ENCODE measurements at places on chromosomes 3 and 15.
A peak's percentile ranks its signal among the peaks of the same experiment; 100 is the strongest.

DNA sequence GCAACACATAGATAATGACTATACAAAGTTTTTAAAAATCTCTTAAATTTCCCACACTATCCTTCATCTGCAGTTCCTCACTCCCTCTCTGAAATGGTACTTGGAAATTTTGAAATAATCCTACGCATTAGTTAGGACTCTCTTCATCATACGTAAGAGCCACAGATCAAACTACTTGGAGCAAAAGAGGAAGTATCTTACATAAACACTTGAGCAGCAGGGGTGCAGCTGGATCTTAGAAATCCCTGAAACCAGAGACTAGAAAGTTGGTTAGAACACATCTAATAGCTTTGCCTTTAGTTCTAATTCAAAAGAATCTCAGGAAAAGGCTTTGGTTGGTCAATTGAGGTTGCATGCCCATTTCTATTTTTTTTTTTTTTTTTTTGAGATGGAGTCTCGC is 38.8 kb upstream of the ZNF445 start:
- H3K27ac ChIP-seq = no peak overlapping the region
- no peaks in the 10 kb centered on the region for H3K27me3 ChIP-seq
- no peaks in the 10 kb centered on the region for H3K4me1 ChIP-seq
- no peak for DNase-seq

- H3K27me3 ChIP-seq = no peaks in the 10 kb centered on the region
- H3K36me3 ChIP-seq = no peaks in the 10 kb centered on the region
- H3K4me3 ChIP-seq = no peak overlapping the region
- H3K4me1 ChIP-seq = peaks cover 5% of the 10 kb centered on the region
These were observed 244.4 kb upstream of the TLE3 start for GRCh38 chr15:70342141-70342540.

GRCh38 chr3:107928084-107928445 is 162.8 kb downstream of the CD47 start:
- no peak overlapping the region for H3K27ac ChIP-seq
- DNase-seq = no peak
- H3K27me3 ChIP-seq = no peaks in the 10 kb centered on the region
- peak overlapping the region; percentile 60 for H3K4me3 ChIP-seq
- H3K36me3 ChIP-seq = no peaks in the 10 kb centered on the region

GRCh38 chr3:175077216-175077615 is 218.1 kb downstream of the NAALADL2 start:
- H3K27ac ChIP-seq = no peak overlapping the region
- H3K36me3 ChIP-seq = no peaks in the 10 kb centered on the region
- H3K4me1 ChIP-seq = no peaks in the 10 kb centered on the region
- DNase-seq = no peak

DNA sequence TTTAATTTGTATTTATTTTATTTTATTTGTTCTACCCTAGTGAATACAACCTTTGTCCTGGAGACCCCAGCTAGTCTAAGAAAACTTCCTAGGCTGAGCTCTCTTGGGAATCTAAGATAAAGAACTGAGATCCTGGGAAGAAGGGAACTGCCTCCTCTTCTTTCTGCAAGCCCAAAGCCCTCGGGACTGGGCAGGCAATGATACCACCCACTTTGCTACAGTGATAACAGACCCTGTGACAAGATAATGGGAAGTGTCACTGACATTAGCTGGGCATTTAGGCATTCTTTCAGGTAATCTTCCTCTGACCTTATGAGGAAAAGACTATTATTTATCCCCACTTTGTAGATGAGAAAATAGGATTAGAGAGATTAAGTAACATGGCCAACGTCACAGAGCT is 15.1 kb downstream of the TYRO3 start:
- H3K4me1 ChIP-seq = no peaks in the 10 kb centered on the region
- H3K27me3 ChIP-seq = no peaks in the 10 kb centered on the region
- no peak overlapping the region for H3K27ac ChIP-seq
- H3K36me3 ChIP-seq = peaks cover 69% of the 10 kb centered on the region
- DNase-seq = no peak

DNA sequence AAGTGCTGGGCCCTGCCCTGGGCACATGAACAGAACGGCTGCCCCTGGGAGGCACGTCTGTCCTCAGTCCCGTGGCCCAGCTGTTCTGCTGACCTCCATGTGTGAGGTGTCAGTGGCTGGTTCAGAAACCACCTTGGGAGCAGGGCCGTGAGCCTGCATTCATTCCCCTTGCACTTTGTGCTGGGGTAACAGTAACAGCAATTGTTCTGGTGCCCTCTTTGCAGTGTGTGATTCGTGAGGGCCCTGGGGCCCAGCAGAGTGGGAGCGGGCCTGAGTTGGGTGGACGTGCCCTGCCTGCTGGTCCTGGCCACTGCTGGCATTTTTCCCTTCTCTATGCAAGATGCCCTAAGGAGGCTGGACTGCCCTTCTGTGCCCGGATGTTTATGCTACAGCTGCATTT is 50.4 kb upstream of the MYZAP start:
- H3K27ac ChIP-seq = no peak overlapping the region
- H3K4me1 ChIP-seq = no peaks in the 10 kb centered on the region
- DNase-seq = no peak
- H3K4me3 ChIP-seq = no peak overlapping the region

- no peaks in the 10 kb centered on the region for H3K4me1 ChIP-seq
- H3K27me3 ChIP-seq = peaks cover 17% of the 10 kb centered on the region
- no peak overlapping the region for H3K27ac ChIP-seq
- H3K36me3 ChIP-seq = no peaks in the 10 kb centered on the region
These were observed 13.5 kb upstream of the MECOM start for GRCh38 chr3:169676925-169677537.

DNA sequence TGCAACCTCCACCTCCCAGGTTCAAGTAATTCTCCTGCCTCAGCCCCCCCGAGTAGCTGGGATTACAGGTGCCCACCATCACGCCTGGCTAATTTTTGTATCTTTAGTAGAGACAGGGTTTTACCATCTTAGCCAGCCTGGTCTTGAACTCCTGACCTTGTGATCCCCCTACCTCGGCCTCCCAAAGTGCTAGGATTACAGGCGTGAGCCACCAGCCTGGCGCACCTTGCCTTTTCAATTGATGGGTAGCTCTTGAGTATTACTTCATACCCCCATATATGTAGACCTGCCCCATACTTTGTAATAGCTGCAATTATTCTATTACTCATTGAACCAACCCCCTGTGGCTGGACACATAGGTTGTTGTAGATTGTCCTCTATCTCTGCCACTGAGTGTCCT is 101.3 kb downstream of the LRRK1 start:
- no peaks in the 10 kb centered on the region for H3K27me3 ChIP-seq
- no peak for DNase-seq
- H3K27ac ChIP-seq = no peak overlapping the region
- peaks cover 41% of the 10 kb centered on the region for H3K4me1 ChIP-seq
- no peaks in the 10 kb centered on the region for H3K36me3 ChIP-seq

GRCh38 chr15:90873998-90874605 is 5.7 kb downstream of the FURIN start:
- DNase-seq = no peak
- no peak overlapping the region for H3K4me3 ChIP-seq
- H3K4me1 ChIP-seq = peaks cover 50% of the 10 kb centered on the region
- H3K27ac ChIP-seq = peak overlapping the region; percentile 94
- H3K36me3 ChIP-seq = peaks cover 25% of the 10 kb centered on the region

DNA sequence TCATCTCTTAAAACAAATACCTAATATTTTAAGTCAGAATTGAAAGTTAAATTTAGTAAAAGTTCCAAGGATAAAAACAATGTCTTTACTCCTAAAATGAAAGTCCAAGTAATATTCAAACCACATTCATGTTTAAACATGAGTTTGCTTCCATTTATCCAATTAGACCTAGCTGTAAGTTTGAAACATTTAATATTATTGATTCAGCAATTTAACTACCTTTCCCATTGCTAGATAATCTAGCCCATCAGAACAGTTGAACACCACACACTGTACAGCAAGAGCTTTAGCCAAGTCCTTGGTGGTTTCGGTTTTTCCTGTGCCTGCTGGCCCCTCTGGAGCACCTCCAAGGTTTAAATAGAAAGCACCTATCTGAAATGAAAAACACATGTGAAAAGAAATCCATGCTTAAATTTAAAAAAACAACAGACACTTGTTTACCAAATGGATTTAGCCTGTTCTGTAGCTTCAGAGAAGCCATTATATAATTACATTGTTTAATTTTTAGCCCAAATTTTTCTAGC is 97.8 kb downstream of the DNAH12 start:
- no peaks in the 10 kb centered on the region for H3K4me1 ChIP-seq
- no peaks in the 10 kb centered on the region for H3K27me3 ChIP-seq
- no peak overlapping the region for H3K27ac ChIP-seq
- no peak for DNase-seq

DNA sequence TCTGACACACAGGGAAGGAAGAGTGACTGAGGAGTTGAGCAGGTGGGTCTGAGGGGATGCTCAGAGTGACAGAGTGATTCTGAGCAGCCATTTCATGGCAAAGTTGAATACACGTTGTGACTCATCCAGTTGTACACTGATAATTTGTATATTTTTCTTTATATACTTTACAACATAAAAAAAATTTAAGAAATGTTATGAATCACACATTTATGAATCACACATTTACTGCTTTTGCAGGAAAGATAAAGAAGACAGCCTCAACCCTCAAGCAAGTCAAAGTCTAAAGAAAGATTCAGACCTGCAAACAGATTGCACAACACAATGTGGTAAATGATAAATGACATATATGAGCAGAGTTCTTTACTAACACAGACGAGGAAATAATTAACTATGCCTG is 21.0 kb upstream of the CHMP2B start:
- no peaks in the 10 kb centered on the region for H3K36me3 ChIP-seq
- H3K4me3 ChIP-seq = no peak overlapping the region
- H3K27me3 ChIP-seq = no peaks in the 10 kb centered on the region

- H3K4me1 ChIP-seq = peaks cover 6% of the 10 kb centered on the region
- H3K27me3 ChIP-seq = no peaks in the 10 kb centered on the region
- H3K4me3 ChIP-seq = no peak overlapping the region
- H3K27ac ChIP-seq = peak overlapping the region; percentile 55
- DNase-seq = no peak
- no peaks in the 10 kb centered on the region for H3K36me3 ChIP-seq
These were observed 6.7 kb downstream of the ZBTB47 start for GRCh38 chr3:42660131-42660715.

DNA sequence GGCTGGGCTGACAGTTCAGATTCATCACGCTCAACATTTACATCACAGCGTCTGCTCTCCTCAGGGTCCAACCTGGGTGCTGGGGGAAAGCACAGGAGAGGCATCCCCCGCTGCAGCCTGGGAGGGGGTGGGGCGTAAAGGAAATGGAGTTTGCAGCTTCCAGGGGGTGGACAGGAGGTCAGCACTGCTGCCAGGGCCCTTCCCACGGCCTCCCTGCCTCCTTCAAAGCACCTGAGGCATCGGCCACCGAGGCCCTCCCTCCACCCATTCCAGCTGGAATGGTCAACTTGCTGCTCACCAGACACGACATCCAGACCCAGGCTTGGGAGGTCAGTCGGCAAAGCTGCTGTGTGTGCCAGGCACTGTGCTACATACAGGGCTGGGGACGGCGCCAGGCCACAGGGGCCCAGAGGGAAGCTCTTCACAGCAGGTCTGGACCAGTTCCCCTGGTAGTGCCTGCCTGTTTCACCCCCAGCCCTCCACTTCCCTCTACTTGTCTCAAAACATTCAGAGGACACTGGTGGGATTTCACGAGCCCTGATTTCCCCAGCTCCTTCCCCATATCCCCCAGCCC is 120.7 kb downstream of the ANP32A start:
- no peaks in the 10 kb centered on the region for H3K4me1 ChIP-seq
- H3K4me3 ChIP-seq = no peak overlapping the region
- H3K36me3 ChIP-seq = peaks cover 26% of the 10 kb centered on the region
- DNase-seq = no peak
- no peaks in the 10 kb centered on the region for H3K27me3 ChIP-seq
- no peak overlapping the region for H3K27ac ChIP-seq

DNA sequence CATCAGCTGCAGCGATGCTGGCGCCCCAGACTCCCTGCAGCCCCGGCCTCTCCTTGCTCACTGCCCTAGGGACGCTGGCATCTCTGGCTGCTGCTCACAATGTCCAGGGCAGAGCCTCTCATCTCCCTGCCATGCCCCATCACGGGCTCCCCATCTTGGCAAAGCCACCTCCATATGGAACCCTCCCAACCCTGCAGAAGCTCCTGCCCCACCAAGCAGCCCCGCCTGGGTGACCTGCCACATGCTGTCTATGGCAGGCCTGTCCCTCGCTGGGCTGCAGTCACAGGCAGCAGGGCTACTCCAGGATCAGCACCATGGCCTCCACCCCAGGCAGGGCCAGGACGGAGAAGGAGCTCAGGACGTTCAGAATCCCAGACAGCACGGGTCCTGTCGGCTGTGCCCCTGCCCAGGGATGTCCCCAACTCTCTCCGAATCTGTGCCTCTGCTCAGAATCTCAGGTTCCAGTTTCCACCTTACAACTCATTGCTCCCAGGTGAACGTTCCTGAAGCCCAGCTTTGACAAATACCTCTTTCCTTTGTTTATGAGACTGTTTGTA is 58.4 kb downstream of the PLXNA1 start:
- DNase-seq = no peak
- H3K4me3 ChIP-seq = no peak overlapping the region
- H3K4me1 ChIP-seq = peaks cover 29% of the 10 kb centered on the region

DNA sequence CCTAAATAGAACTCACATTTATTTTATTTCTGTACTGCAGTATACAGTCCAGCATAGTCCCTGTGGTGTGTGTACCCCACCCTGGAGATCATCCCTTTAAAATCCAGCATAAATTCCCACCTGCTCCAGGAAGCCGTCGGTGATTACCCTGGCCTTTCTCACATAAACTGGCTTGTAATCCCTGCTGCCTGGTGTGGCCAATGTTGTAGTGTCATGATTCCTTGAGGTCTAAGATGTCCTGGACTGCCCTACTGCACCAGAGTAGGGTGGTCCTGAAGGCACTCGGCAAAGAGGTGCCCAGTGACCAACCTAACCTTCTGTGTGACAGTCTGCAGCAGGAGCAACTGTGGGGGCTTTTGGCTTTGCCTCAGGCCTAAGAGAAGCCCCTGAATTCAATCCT is 58.9 kb downstream of the ITGA11 start:
- no peak overlapping the region for H3K27ac ChIP-seq
- no peak overlapping the region for H3K4me3 ChIP-seq
- peaks cover 3% of the 10 kb centered on the region for H3K4me1 ChIP-seq

DNA sequence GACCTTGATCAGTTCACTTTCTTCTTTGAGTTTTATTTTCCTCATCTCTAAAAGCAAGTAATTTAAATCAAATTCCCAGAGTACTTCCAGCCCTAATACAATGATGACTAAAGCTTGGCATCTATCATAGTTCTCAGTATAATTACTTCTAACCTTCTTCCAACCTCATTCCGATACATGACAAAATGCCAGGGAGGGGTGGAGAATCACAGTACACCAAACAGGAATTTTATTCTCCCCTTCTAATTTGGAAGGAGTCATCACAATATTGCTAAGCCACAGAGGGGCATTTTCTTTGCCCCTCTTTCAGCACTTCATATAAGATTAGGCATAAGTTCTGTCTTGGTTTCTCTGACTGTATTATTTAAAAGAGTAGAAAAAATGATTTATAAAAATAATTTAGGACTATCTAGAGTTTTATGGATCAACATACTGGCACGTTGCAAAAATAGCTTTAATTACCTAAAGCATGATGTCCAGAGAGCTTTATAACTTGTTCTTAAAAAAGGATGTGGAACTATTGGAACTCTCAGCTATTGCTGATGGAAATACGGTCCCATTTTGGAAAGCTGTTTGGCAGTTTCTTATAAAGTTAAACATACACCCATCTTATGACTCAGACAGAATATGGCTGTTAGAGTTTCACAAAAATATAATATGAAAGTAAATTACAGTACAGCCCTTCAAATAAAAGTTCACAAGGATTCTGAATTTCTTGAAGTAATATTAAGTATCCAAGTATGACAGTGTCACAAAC is 86.9 kb upstream of the UBE2E2 start:
- no peaks in the 10 kb centered on the region for H3K27me3 ChIP-seq
- H3K4me1 ChIP-seq = peaks cover 21% of the 10 kb centered on the region
- no peaks in the 10 kb centered on the region for H3K36me3 ChIP-seq
- no peak for DNase-seq

Data from tibial nerve (tissue), 4 donors.